ENCODE measurements at places on chromosomes 3 and 15.

DNA sequence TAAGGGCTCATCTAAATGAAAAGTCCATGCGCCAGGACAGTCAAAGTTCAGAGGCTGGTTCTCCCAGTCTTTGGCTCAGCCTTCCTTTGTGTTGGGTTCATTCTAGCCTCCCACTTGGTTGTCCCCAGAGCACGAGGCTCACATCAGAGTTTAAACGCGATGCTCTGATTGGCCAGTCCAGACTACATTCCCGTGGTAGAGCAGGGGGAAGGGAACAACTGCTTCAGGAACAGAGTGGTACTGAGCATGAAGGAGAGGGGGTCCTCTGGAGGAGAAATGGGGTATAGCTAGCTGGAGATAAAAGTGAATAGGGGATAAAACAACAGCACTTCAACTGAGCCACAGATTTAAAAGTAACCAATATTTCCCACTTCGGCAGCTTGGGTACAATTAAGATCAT, 32.2 kb downstream of the ANAPC13 start:
- no peak for DNase-seq

DNA sequence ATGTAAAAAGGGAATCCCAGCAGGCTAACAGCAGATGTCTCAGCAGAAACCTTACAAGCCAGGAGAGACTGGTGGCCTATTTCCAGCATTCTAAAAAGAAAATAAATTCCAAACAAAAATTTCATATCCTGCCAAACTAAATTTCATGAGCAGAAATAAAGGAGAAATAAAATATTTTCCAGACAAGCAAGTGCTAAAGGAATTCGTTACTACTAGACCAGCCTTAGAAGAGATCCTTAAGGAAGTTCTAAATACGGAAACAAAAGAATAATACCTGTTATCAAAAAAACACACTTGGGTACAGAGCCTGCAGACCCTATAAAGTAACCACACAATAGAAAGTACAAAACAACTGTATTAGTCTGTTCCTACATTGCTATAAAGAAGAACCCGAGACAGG, 41.4 kb downstream of the HDGFL3 start:
- no peak for DNase-seq

GRCh38 chr15:90074916-90075315, 27.4 kb downstream of the IDH2 start:
- DNase-seq, result no peak

GRCh38 chr3:173501931-173502489, 104.5 kb downstream of the NLGN1 start:
- no peak for DNase-seq

DNA sequence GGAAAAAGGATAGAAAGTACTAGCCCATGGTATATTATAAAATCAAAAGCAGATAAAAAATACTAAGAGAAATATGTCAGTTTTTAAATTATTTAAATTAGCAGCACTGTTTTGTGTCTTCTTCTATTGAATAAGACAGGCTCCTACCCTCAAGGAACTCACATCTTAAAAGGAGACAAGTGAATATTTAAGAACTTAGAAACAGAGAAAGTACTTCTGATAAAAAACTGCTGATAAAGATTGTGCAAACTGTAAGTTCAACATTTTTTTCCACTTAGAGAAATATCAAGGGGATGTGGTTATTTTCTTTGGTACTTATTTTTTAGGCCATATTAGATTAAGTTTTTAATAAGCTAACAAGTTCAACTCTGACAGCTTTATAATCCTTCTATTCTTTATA, 3.0 kb upstream of the ANKRD28 start:
- DNase-seq, result no peak

- no peak for DNase-seq
Observed at GRCh38 chr3:89373434-89373833, 266.0 kb downstream of the EPHA3 start.

DNA sequence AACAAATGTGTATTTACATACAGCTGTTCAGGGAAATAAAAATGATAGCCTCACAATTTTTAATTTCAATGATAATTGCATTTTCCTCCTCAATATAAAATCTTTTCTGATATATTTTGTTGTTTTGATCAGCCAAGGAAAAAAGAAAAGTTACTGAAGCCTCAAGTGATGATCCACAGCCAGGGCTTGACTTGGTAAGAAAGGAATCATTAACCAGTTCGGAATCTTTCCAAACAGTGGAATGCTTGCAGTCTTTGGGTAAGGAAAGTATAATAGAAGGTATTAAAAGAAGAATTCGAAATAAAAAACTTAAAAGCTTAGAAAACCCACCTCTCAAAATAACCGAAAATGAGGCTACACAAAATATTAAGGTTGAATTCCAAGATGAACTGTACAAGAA, 1.0 kb downstream of the TOPAZ1 start:
- DNase-seq, result no peak

DNA sequence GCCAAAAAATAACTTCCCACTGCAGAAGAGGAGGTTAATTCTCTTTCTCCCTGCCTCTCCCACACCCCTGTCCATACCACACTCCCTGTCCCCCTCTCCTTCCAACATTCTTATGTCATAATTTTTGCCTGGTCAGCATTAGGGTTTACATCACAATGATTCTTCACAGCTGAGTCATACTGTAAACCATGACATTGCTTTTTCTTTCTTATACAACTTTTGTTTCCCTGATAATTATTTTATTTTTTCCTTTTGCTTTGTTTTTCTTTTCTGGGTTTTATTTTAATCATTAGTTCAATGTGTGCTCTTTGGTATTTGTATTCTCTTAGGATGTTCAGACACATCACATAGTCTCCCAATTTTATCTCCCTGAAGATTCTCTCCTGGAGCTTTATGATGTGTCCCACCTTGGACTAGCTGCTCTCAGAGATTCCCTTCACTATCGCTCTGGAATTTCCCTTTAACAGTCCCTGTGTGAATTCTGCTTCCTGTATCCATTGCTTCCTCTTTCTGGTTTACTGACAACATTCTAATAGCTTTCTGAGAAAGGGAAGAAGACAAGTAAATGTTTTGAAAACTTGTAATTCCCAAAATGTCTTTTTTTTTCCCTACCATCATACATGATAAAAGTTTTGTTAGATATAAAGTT, 70.7 kb downstream of the SOX2 start:
- DNase-seq, result no peak

- DNase-seq, result no peak
Observed at GRCh38 chr3:99625237-99625622, 13.2 kb upstream of the COL8A1 start.

- no peak for DNase-seq
Observed at GRCh38 chr3:173371848-173372487, 25.6 kb upstream of the NLGN1 start.

DNA sequence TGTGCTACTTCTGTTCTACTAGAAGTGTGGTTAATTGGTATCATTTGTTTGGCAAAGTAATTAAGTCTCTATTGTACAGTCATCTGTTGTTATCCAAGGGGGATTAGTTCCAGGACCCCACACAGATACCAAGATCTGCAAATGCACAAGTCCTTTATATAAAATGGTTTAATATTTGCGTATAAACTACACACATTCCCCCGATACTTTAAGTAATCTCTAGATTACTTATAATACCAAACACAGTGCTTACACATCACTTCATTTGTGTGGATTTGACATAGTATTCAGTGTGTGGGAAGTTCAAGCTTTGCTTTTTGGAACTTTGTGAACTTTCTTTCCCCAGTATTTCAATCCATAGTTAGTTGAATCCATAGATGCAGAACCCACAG, 50.5 kb upstream of the ABI3BP start:
- DNase-seq, result no peak

DNA sequence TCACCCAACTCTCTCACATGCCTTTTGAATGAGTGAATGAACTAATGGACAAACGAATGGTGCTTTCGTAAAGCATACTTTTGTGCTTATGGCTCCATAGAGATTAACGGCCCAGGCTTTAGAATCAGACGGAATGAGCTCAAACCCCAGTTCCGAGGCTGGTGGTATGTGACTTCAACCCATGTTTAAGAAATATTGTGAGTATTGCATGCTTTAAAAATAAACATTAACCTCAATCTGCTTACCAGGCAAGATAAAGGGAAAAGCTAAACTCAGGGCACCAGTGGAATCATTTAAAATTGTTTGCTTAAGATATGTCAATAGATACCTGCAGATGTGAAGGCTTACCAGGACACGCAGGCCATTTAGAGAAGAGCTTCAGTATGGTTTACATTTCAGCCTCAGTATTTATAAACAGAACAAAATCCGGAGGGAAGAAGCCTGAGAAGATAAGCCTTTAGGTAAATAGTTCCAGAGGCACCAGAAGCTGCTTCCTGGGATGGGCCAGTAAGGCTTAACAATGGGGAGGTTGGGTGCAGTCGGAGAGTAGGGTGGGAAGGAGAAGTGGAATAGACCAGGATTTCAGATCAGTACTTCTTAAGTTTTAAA, 186.4 kb downstream of the ADAMTS9 start:
- no peak for DNase-seq

GRCh38 chr3:16551342-16551976, 38.0 kb upstream of the RFTN1 start:
- no peak for DNase-seq

GRCh38 chr3:15401936-15402335, 25.4 kb downstream of the METTL6 start:
- no peak for DNase-seq

DNA sequence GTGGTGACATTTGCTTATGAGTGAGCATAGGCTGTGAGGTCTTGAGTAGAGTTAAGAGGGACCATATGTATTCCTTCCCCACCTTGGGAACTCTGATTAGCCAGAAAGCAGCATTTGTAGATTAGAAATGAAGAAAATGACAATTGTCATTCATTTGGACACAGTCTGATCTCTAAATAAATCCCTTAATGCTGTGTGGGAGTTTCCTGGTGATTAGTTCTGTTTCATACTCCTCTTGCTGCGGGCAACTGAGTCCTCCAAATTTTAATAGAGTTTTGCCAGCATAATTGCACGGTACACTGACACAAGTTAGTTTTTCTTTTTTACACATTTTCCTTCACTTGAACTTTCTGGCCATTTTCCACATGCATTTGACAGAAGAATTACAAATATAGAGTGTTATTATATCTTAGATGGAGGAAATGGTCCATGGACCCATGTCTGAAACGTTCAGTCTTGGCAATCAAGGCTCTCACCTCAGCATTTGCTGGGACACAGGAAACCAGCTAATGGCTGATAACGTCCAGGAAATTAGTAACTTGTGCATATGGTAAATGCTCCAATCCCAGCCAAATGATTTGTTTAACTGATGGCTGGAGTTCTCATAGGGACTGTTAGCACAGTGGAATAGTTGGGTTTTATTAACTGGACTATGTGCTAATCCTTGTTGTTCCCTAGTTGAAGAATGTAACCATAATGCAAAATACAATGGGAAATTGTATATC, 321.2 kb downstream of the RBMS3 start:
- DNase-seq, result no peak

DNA sequence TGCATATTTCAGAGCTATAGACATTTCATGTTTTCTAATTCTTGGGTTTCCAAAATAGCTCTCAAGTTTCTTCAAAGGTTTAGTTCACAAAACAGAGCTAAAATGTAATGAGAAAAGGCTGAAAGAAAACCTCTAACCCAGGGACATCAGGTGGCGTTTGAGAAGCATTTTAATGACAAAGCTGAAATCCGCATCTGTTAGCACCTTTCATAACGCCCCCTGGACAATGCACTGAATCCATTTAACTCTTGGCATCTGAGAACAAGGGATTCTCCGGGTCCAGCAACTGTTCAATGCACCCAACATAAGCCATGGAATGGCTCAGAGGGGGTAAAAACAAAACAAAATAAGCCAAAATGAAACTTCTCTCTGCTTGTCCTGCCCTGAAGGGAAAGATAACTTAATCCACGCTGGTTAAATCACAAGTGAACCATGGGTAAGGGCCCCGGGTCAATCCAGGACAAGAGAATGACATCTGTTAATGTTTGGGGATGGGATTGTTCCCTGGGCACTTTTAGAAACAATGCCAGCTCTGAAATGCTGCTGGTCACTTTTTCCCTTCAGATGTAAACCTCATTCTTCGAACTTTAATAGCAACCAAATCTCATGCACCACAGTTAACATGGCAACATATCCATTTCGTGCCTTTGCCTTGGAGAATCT, 466.2 kb upstream of the ADAMTS9 start:
- DNase-seq, result no peak

GRCh38 chr15:92082006-92082843, 228.7 kb downstream of the SLCO3A1 start:
- no peak for DNase-seq

DNA sequence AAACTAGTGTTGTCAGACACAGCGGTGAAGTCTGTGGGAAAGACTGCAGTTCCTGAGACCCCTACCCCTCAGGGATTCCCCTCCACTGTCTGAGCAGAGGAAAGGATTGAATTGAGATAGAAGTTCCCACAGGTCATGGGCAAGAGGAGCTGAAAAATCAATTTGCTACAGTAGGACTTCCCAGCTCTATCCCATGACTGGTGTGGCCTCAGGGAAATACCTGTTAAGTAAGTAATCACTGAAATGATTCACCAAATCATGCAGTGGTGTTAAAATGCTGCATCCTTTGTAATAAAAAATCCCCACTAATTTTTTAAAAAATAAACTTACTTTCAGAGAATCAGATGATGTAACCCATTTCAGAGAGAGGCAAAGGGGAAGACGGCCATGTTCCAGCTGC, 45.0 kb upstream of the SPRED1 start:
- no peak for DNase-seq

GRCh38 chr3:123419181-123419849, 29.6 kb downstream of the ADCY5 start:
- DNase-seq, result no peak

- DNase-seq, result no peak
Observed at GRCh38 chr15:31260646-31261265, 65.9 kb upstream of the KLF13 start.
